H4 (cell line): ENCODE measurements at places on chromosomes 7 and 10. TPM values are rescaled to one million over a fixed set of nuclear protein-coding genes. Genes with fewer than 3 reads are reported as not detected.

DNA sequence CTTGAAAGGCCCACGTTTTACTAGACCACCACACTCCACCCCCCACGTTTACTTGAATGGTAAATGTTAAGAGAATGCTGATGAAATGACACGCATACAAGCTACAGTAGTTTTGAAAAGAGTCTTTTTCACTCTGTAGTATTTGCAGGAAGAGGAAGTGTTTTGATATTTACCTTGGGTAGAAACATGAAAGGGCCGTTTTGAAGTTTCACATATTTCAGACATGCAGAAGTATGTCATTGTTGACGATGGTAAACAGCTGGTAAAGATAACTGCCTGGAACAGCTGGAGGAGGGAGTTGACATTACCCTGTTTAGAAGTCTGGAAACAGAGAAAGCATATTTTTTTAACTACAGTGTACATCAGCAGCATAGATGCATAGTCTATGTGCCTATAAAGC, 160.7 kb downstream of the NXPH1 start:
- no peak for DNase-seq

DNA sequence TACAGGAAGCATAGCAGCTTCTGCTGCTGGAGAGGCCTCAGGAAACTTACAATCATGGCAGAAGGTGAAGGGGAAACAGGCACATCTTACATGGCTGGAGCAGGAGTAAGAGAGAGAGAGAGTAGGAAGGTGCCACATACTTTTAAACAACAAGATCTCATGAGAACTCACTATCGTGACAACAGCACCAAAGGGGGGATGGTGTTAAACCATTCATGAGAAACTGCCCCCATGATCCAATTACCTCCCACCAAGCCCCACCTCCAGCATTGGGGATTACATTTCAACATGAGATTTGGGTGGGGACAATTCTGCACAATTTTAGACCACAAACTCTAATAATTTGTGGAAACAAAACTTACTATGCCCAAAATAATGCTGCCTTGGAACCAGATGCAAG, 16.8 kb upstream of the ARMC3 start:
- DNase-seq: no peak

Gene NRCAM
- 2.4 and 2.5 TPM in 2 replicates for total RNA-seq

DNA sequence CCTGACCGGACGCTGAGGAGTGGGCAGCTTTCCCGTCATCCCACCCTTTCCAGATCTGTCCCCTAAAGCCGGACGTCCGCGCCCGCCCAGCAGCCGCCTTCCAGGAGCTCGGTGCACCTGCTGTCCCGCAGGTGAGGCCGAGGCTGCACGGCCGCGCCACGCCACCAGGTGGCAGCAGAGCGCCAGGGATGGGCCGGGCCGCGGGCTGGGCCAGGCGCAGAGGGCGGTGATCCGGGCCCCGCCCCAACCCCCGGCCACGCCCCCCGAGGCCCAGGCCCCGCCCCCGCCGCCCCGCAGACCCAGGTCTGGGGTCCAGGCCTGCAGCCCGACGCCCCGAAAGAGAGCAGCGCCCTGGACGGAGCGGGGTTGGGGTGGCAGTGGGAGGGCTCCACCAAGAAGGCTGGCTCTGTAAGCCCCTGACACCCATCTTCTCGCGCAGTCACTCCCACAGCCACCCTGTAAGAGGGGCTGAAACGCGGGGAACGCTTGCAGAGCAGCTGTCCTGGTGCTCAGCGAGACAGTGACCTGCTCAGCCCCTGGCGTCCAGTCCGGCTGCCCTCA, 32.2 kb downstream of the FOXL3 start:
- DNase-seq: peak; percentile 70

- peak; percentile 26 for DNase-seq
These were observed 236.1 kb upstream of the BMPER start for GRCh38 chr7:33669251-33669670.

DNA sequence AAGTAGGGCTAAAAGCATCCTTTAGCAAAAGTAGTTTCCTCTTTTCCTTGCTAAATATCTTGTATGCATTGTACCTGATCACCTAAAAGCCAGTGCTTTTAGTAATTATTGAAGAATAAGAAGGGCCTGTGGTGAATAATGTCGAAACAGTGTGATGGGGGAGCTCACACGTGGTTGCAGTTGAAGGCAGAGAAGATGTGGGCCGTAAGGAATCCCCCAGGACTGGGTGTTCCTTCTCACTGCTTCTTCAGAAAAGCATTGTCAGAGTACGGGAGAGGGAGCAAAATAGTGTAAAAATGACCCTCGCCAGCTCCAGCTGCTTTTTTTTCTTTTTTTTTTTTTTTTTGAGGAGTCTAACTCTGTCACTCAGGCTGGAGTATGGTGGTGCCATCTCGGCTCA, 201.1 kb downstream of the NSUN6 start:
- DNase-seq: no peak

DNA sequence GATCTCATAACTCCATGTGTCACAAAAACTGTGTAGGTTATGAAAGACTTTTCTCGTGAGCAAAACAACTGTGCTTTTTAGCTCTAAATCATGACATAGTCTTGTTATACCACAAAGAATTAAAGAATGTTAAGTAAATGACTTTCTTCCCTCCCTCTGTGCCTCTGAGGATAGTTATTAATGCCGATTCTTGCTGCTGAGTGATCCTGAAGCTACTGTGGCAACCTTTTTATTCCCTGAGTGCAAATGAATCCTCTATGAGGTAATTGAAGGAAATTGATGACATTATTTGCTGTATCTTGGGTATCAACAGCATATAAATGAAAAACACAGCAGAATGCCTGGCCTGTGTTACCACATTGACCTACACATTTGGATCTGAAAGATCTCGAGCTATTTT, 142.2 kb upstream of the HDAC9 start:
- no peak for DNase-seq

- no peak for DNase-seq
These were observed 22.9 kb upstream of the GPR22 start for GRCh38 chr7:107446988-107447387.

DNA sequence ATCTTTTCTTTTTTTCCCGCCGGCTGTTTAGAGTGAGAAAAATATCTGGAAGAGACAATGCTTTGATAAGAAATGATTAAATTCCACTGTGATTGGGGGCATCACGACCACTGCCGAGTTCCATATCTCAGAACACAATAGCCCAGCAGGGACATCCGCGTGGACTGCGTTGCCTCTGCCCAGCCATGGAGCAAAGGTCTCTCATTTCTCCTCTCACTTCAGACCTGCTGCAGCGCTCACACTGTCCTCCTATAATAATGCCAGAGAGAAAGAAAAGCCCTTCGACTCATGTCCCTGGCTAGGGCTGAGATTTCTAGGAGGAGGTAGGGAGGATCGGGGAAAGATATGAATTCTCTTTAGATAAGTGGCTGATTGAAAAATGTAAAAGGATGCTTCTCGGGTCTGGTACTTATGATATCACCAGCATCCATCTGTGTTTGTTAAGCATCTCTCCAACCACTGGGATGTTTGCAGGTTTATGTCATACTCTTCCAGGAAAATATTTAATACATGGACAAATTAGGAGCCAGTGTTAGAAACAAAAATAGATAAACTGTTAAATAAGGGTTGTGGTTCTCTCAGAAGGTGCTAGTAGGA, 472.9 kb upstream of the AKR1E2 start:
- no peak for DNase-seq

- DNase-seq: no peak
These were observed 4.3 kb upstream of the NSUN5 start for GRCh38 chr7:73312831-73313520.

DNA sequence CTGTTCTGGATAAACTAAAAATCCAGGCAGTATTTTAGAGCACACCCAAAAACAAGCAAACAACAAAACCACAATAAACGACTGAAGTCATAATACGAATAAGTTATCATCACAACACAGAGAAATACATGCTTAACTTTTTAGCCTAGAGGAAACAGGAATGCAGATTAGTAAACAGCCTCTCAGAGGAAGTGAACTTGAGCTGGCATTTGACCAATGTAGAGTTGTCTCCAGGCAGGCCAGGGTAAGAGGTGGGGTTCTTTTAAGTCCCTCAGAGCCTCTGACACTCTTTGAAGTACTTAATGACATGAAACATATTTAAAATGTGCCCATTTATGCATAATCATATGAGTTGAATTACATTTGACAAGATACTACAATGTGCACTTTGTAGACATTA, 43.3 kb upstream of the PLXDC2 start:
- DNase-seq: no peak

Gene MICU1
- 53.9 and 54.5 TPM in 2 replicates for total RNA-seq

DNA sequence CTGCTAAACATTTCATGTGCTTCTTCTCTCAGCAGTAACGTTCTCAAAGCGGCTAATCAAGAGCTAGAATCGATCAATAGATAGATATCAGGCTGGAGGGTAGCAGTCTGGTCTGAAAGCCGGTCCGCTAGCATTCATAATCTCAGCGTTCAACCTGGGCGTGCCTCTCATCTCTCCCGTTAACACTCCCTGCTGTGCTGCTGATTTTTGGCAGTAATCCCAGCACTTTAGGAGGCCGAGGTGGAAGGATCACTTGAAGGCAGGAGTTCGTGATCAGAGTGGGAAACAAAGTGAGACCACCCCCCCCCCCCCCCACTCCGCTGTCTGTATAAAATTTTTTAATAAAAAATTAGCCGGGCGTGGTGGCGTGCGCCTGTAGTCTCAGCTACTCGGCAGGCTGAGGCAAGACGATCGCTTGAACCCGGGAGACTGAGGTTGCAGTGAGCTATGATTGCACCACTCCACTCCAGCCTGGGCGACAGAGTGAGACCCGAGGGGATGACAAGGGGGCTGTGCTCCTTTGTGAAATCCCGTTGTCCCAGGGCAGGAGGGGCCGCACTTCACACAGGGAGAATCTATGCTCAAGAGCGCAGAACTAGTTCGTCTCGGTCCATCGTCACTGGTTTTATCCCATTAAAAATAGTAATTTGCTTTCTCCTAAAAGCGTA, 624 bp upstream of the CEP55 start:
- peak; percentile 57 for DNase-seq

- no peak for DNase-seq
These were observed 98.6 kb downstream of the FAM53B start for GRCh38 chr10:124645467-124646095.

Gene CYP26C1
- not detected in 2 replicates for total RNA-seq

GRCh38 chr7:42139751-42140150, 97.3 kb downstream of the GLI3 start:
- DNase-seq: no peak

Gene TWIST1
- total RNA-seq: 29.1 and 40.1 TPM in 2 replicates

DNA sequence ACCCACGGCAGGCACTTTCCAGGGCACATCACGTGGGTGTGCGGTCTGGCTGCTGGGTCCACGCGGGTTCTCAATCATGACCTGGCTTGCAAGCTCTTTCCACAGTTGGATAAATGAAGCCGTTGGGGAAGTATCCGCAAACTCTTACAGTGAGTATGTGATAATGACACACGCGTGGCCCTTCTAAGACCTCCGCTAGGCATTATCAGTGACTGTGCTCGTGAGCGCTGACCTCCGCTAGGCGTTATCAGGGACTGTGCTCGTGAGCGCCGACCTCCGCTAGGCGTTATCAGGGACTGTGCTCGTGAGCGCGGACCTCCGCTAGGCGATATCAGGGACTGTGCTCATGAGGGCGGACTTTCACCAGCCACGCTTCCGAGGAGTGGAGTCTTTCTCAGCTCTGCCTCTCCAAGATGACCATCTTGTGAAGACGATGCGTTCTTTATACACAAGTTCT, 107.0 kb downstream of the WDR37 start:
- DNase-seq: no peak

DNA sequence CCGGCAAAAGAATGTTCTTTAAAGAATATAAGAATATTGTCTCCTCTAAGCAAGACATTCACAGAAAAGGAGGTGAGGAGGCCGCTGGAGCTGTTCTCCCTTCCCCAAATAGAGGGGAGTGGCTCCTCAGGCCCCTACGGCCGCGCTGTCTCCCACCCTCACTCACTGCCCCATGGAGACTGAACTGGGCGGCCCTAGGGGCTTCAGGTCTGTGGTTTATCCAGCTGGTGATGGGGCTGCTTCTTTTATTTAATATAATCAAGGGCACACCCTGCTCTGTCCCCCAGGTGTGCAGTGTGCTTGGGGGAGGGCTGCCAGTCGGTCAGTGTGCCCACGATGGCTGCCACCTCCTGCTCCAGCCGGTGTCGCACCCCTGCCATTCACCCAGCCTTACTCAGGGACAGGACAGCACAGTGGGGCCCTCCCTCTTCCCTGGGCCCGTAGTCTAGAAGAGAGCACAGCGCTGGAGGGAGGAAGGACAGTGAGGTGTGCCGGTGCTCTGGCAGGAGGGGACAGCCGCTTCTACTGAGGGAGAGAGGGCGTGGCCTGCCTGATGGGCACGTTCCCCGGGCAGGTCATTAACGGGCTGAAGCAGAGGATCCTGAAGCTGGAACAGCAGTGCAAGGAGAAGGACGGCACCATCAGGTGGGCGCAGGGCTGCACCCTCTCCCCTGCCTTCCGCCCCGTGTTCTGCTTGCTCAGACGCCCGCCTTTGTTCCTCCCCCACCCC, 23.4 kb downstream of the IQCE start:
- DNase-seq: no peak

GRCh38 chr10:88810196-88810961, 7.8 kb downstream of the LIPM start:
- DNase-seq: peak; percentile 74

Gene LBX1
- not detected in 2 replicates for total RNA-seq

Gene AGBL3
- 1.2 TPM in 1 of 2 replicates, not detected in the other for total RNA-seq

- DNase-seq: no peak
These were observed 70.8 kb upstream of the ZNF438 start for GRCh38 chr10:31102421-31102820.

DNA sequence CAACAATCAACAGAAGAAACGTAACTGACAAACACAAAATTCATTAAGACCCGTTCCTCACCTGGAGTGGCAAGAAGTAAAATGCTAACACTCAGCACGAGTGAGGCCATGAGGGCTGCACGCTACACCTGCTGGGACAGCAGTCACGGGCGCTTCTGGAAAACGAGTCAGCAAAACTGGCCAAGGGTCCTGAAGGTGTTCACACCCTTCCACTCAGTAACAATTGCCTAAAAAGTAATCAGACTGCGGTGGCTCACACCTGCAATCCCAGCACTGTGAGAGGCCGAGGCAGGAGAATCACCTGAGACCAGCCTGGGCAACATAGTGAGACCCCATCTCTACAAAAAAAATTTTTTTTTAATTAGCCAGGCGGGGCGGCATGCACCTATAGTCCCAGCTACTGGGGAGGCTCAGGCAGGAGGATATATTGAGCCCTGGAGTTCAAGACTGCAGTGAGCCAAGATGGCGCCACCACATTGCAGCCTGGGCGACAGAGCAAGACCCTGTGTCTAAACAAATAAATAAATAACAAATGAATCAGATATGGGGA, 199.1 kb downstream of the MAD1L1 start:
- no peak for DNase-seq

Gene RNF32
- total RNA-seq: 1.4 and 3.8 TPM in 2 replicates

- DNase-seq: no peak
These were observed 133.7 kb downstream of the ARHGAP22 start for GRCh38 chr10:48470893-48471805.

GRCh38 chr7:148277042-148277660, 313.4 kb upstream of the C7orf33 start:
- DNase-seq: no peak

Gene CDH23
- 0.37 and 0.47 TPM in 2 replicates for total RNA-seq

Gene DLX5
- 0.35 and 0.51 TPM in 2 replicates for total RNA-seq
